ENCODE measurements at places on chromosomes 5 and 9.

DNA sequence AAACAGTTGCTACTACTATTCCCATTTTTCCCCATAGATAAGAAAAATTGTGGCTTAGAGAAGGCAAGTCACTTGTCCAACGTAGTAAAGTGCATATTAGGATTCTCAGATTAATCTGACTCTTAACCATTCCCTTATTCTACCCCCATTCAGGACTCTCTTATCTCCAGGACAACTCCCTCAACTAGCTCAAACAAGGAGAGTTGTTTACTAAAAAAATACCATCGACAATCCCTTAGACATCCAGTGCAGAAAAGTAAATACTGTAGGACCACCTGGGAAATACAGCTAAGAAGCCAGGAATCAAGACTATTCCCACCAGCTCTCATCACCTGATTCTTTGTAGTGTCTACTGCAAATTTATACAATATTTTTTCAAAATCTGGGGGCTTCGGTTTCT is 9.4 kb upstream of the GRAMD2B start:
- DNase-seq: no peak

- DNase-seq: no peak
Measured at GRCh38 chr9:17627641-17628040, 48.8 kb downstream of the SH3GL2 start.

- DNase-seq: no peak
Measured at GRCh38 chr5:153130296-153130695, 360.2 kb upstream of the GRIA1 start.

- DNase-seq: no peak
Measured at GRCh38 chr5:139155333-139155732, 42.8 kb downstream of the SIL1 start.

DNA sequence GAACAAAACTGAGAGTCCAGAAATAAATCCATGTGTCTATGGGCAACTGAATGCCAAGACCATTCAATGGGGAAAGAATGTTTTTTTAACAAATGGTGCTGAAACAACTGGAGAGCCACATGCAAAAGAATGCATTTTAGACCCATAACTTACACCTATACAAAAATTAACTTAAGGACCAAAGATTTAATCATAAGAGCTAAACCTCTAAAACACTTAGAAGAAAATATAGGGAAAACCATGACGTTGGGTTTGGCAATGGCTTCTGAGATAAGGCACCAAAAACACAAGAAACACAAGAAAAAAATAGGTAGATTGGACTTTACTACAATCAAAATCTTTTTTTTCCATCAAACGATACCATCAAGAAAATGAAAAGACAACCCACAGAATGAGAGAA is 48.4 kb upstream of the ANKRD33B start:
- DNase-seq: no peak

- no peak for DNase-seq
Measured at GRCh38 chr5:179279347-179280094, 65.7 kb downstream of the ADAMTS2 start.

DNA sequence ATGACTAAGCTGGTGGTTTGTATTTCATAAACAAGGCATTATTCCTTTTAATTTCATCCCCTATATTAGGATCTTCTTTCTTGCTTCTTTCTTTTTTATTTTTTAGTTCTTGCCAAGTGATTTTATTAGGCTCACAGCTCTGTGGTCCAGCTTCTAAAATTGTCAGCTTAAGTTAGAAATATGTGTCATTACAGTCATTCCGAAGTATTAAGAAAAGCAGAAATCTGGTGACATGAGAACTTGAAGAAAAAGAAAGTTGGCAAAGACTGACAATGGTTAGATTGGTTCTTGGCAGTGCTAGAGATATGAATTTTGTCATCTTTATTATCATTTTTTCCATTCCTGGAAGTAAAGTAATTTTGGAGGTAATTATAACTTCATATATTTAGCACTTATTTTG is 166.5 kb upstream of the PRR16 start:
- no peak for DNase-seq

DNA sequence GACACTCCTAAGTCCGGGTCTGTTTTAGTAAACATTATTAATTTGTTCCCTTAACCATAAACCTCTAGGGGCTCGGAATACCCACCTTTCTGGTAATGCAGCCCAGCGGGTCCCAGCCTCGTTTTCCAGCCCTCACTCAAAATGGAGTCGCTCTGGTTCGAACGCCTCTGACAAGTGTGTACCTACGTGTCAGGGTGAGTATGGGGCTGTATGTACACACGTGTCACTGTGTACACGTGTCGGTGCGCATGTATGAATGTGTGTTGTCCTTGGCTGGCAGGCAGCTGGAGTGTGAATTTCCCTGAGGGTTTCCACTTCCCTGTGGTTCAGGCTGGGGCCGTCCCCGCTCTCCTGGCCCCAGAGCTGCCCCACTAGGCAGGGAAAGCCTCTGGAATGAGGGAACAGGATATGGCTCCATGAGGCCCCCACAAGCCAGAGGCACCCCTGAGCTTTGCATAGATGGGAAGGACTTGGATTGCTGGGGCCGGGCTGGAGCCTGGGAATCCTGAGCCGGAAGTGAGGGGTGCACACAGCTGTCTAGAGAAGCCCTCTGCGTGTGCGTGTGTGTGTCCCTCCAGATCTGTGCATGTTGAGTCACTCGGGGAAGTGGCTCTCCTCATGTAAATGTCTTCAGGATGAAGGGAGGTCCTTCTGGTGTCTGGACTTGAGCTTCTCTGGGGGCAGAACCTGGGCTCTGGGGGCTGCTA is 160.8 kb upstream of the IER5L start:
- no peak for DNase-seq

GRCh38 chr5:109961751-109962150 is 272.0 kb downstream of the MAN2A1 start:
- no peak for DNase-seq

GRCh38 chr9:20614602-20615216 is 7.6 kb downstream of the MLLT3 start:
- no peak for DNase-seq

DNA sequence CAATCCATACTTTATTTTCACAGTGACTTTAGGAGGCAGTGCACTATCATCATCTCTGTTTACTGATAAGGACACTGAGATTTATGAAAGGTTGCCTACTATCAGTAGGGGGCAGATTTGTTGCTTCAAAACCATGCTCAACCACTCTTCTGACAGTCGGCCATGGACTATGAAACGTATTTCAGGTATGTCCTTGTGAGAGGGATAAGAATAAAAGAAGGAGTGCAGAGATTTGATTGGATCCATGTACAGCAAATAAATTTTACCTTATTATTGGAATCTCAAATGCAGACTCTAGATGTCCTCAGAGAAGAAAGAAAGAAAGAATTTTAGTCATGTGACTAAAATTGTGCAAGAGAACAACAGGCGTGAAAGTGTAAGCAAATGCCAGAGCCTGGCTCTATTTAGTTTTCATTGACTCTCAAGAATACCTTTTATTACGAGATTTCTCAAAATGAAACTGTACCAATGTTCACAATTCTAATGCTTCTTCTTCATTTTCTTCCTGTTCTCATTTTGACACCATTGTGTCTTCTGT is 296.6 kb upstream of the RASA1 start:
- DNase-seq: no peak

GRCh38 chr9:17810728-17811571 is 232.1 kb downstream of the SH3GL2 start:
- peak; percentile 26 for DNase-seq

- peak; percentile 30 for DNase-seq
Measured at GRCh38 chr9:83070261-83070660, 7.3 kb upstream of the RASEF start.

DNA sequence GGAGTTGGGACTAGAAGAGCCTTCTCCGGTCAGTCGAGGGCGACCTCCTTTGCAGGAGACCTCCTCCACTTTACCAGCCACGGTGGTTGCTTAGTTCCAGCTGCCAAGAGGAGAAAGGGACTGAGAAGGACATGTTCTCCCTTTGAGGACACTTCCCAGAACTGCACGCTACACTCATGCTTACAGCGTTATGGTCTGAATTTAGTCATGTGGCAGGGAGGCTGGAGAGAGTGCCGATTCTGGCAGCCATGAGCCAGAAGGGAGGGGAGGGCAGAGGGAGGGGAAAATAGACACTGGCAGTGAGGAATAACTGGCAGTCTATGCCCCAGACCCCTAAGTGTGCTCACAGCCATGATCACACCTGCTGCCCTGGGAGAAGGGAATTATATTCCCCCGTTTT is 47.8 kb downstream of the TSPAN17 start:
- DNase-seq: no peak

- DNase-seq: no peak
Measured at GRCh38 chr9:35962126-35962906, 4.4 kb upstream of the OR2S2 start.

DNA sequence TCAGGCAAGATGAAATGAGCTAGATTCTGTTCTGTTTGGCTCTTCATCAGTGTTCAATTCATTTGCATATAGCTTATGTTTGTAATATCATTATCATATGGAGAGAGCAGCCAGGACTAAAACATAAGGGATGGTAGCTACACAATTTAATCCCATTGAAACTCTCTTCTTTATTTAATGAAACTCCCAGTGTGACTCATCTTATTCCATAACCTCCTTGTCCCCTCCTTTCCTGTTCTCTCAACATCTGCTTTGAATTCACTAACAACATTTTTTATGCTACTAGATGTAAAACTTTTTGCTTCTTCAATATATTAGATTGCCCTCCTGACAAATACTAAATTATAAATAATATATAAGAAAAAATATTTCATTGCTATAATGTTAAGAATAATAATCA is 1823.4 kb downstream of the MAT2B start:
- DNase-seq: no peak

DNA sequence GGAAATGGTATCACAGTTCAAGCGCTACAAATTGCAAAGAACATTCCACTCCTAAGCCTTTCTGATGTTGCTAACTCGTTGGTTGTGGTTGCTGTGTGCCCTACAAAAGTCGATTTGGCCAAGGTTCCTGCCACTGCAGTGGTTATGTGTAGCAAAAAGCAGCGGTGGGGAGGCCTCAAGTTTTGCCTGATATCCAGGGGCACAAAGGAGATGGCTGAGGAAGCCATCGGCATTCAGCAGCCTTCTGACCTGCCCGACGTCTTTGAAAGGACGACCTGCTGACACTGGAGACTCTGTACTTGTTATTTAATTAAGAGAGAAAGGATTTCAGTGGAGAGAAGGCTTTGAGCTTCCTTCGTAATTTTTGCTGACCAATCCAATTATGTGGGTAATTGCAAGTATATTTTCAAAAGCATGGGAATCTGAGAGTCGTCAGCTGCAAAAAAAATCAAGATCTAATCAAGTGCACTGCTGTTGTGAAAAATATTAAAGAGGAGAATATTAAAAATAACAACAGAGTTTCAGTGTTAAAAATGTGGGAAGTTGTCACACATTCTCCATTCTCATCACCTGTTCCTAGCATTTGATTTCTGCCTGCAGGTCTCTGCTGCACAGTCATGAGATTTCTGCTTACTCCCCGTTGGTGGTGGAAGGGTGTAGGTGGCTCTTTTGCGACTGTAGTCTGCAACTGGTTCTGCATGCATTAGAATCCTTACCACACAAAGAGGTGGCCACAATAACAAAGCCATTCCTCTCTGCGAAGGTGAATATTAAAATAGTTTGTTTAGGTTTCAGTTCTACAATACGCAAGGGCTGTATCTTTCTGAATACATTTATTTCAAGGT is 319.2 kb downstream of the IRX2 start:
- no peak for DNase-seq

DNA sequence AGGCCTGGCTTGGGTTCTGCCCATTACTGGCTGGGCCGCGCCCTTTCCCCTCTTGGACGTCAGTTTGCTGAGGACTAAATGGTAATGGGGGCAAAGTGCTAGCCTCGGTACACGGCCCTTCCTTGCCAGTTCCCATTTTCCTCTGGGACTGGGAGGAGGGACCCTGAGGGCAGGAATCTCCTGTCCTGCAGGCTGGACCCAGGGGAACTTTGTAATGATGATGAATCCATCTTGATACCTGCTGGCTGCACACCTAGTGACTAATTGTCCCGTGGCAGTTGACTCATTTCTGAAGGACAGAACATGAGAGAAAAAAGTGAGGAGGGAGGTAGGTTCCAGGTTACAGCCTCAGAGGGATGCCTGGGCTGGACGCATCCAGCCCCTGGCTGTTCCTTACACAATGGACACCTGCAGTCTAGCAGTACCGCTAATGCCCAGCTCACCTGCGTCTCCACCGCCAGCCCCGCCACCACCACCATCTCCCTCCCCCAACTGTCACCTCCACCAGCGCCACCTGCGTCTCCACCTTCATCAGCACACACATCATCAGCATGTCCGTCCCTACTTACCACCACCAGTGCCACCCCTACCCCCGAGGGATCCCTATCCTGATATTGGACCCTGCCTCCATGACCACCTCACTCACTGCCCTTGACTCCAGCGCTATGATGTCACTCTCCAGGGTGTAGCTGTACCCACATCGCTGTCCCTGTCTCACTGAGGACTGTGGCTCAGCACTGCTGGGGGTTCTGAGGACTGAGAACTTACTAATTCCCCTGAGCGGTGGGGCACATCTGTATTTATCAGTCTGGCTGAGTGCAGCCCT is 4.3 kb downstream of the CDHR2 start:
- DNase-seq: peak; percentile 92

GRCh38 chr5:148780711-148781110 is 45.7 kb upstream of the ADRB2 start:
- no peak for DNase-seq

GRCh38 chr9:3810231-3810630 is 284.4 kb upstream of the RFX3 start:
- DNase-seq: no peak

DNA sequence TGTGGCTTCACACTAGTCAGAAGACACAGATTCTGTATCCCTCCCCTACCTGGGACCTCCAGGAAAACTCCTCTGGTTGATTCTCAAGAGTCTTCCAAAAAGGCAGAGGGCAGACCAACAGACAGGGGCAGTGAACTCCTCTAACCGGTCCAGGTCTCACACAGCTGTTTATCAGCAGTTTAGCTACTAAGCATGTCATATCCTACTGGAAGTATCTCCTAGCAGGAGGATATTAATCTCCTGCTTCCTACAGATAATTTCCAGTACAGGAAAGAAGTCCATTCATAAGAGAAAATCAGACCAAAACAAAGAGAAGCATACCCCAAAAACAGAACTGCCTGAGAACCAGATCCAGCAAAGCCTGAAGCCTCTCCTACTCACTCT is 64.3 kb downstream of the DTWD2 start:
- DNase-seq: no peak

- no peak for DNase-seq
Measured at GRCh38 chr5:166561759-166562158, 1729.7 kb upstream of the WWC1 start.

Data from foreskin keratinocyte (primary cell).